CD4-positive, alpha-beta T cell treated with Interleukin-15 for 4 hours (primary cell): ENCODE measurements at places on chromosomes 5 and 9.

DNA sequence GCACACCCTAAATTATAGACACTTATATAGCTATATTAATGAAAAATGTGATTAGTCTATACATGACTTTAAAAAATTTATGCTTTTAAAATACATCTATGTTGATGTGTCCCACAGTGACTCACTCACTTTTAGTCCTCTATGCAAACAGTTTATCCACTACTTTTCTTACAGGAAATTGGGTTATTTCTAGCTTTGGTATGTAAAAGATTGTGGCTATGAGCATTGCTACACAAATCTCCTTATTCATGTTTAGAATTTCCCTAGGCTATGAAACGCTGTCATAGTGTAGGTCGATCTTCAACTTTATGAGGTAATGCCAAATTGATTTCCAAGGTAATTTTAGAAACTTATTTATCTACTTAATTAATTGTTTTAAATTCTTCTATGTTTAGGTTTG is 687.4 kb downstream of the PRR16 start:
- no peak for DNase-seq

DNA sequence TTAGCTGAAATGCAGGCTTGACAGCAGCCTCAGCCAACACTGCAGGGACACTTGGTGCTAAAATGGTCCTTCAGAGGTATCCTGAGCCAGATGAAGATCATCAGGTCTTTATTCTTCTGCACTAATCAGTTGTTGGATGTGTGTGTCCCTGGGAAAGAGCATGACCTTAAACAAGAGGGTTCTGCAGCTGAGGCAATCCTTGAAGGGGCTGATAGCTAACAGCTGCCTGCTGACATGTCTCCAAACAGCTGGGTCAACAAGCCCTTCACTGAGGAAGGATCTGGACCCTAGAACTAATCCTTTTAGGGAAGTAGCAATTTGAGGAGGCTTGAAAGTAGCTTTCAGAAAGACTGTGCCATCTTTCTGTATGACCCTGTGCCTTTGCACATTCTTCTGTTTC is 376.3 kb upstream of the ACTBL2 start:
- DNase-seq: no peak

GRCh38 chr5:132424167-132424880 is 54.8 kb downstream of the SLC22A5 start:
- no peak for DNase-seq

GRCh38 chr9:85079349-85079748 is 409.8 kb downstream of the NTRK2 start:
- DNase-seq: no peak

DNA sequence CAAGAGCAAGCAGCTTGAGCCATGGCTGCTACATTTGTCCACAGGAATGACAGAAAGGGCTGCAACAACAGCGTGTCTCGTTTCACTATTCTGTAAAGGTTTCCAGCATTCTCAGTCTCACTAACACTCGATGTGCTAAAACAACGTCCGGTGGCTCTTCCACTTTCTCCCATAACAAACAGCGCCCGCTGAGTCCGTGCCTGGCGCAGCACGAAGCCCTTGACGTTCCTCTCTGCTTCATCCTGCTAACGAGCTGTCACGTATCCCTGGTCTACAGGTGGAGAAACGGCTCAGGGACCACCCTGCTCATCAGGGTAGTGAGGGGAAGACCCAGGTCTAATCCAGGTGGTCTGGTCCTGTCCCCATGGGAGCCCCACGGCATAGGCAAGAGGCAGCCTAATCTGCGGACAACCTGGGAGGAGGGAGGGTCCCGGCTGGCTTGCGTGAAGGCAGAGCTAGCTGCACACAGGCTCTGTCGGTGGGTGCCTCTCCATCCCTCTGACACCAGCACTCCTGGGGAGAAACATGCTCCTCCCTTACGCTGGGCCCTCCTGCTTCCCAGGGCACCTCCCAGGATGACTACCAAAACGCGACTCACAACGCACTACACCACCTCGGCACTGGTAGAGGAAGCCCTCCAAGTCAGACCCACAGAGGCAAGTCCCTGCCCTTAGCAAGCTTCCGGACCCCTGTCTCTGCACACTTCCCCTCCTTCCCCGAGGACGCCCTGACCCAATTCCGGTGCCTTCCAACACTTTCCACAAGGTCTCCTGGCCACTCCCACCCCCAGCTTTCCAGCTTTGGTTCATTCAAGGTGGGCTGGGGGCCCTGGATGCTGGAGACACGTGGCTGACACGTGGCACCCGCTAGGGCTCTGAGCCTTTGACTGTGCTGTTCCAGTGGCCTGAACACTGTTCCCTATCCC is 43.3 kb downstream of the VAV2 start:
- DNase-seq: no peak

DNA sequence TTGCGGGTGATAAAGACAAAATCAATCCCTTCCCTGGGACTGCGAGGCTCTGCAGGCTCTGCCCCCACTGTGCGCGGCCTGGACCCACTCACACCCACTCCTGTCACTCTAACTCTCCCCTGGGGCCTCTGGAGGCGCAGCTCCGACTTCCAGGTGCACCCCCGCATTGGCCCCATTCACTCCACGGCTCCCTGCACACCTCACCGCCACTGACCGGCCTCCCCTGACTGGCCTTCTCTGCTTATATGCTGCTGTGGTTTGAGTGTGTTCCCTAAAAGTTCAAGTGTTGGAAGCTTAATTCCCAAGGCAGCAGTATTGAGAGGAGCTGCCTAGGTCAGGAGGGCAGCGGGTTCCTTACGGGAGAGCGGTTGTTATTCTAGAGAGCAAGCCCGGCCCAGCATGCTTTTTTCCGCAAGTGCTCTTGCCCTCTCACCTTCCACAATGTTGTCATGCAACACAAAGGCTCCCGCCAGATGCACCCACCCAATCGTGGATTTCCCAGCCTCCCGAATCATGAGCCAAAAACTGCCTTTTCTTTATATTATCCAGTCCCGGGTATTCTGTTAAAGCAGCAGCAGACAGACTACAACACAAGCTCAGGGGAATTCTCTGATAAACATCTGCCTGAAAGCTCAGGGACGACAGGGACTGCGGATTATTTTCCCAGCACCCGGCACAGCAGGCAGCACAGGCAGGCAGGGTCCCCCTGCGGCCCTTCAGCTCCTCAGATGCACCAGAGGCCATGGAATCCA is 73.5 kb upstream of the LRRTM2 start:
- no peak for DNase-seq

- DNase-seq: no peak
Observed at GRCh38 chr9:108973895-108974294, 39.4 kb downstream of the CTNNAL1 start.

GRCh38 chr9:21070171-21070571 is 7.6 kb downstream of the IFNB1 start:
- no peak for DNase-seq

- no peak for DNase-seq
Observed at GRCh38 chr5:95797301-95797700, 25.2 kb downstream of the GLRX start.

DNA sequence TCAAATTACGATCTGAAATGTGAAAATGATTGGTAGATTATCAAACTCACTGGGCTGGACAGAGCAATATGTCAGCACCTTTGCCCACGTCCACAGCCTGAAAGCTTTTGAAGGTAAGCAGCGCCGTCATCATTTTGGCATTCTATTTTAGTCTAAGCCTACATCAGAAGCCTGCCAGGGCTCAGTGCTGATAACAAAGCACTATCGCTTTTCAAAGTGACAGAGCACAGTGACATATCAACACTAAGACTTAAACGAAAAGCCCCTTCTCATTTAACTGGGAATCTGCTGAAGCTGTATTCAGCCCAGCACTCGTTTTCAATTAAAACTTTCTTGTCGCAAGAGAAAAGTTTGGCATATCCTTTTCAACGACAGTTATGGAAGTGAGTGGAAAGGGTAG is 1076.3 kb downstream of the PTPRD start:
- no peak for DNase-seq

DNA sequence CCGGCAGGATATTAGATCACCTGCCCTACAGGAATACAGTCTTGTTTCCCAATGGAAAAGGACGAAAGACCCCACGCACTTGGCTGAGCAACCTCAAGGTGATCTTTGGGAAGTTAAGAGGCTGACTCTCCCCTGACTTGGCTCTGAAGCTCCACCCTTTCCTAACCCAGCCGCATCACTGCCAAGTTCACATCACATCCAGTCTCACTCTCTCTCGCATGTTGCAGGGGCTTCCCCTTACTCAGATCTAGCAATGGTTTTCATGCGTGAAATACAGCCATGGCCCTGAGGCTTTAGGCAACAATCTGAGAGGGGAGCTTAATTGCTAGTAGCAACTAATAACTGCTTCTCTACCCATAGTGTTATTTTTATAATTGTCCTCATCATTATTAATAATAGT is 211.6 kb downstream of the DOCK8 start:
- no peak for DNase-seq

DNA sequence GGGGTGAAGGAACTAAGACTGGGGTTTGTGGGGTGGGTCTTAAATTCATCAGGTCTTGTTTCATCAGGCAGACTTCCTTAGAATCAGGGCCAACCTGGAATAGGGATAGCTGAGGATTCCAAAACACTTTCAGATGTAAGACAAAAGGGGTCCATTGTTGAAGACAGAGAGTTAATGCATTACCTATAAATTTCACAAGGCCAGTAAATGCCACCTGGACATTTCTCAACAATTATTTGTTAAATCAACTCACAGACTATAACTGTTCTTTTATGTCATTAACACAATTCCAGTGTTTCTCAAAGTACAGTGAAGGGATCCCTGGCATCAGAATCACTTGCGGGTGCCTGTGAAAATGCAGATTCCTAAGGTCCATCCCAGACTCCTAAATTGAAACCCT is 2.8 kb downstream of the MARCHF3 start:
- DNase-seq: no peak
